Dorsolateral prefrontal cortex (tissue), 122 donors: ENCODE measurements at places on chromosomes 2 and 18. TPM values are rescaled to one million over a fixed set of nuclear protein-coding genes. Genes with fewer than 3 reads are reported as not detected.

RAMP1 gene
- 93.0 TPM for total RNA-seq

MOGAT1 gene
- 1.2 TPM for total RNA-seq

HTR2B gene
- total RNA-seq, result not detected

SERPINB12 gene
- total RNA-seq, result not detected

DDX1 gene
- 141 TPM for total RNA-seq

WNT10A gene
- 1.2 TPM for total RNA-seq

FKBP1B gene
- 31.7 TPM for total RNA-seq

ERFE gene
- 4.7 TPM for total RNA-seq

C2orf68 gene
- total RNA-seq, result 16.8 TPM

TTLL4 gene
- 36.8 TPM for total RNA-seq

EIPR1 gene
- 37.7 TPM for total RNA-seq

OTOF gene
- 1.9 TPM for total RNA-seq

HOXD4 gene
- total RNA-seq, result not detected

CFAP65 gene
- total RNA-seq, result 1.7 TPM

LNPK gene
- 51.7 TPM for total RNA-seq

SLC66A3 gene
- 6.9 TPM for total RNA-seq

POTEE gene
- not detected for total RNA-seq

GTF2A1L gene
- total RNA-seq, result not detected

RASGRP3 gene
- total RNA-seq, result 24.3 TPM

PCARE gene
- 0.59 TPM for total RNA-seq

PELI1 gene
- total RNA-seq, result 24.0 TPM

SCRN3 gene
- total RNA-seq, result 51.2 TPM

CXCR4 gene
- 13.6 TPM for total RNA-seq

PLEK gene
- total RNA-seq, result 5.3 TPM

GNAL gene
- 60.2 TPM for total RNA-seq

GPR155 gene
- 53.2 TPM for total RNA-seq

DNAJC5G gene
- 6.9 TPM for total RNA-seq

MERTK gene
- 23.8 TPM for total RNA-seq

TFPI gene
- 5.0 TPM for total RNA-seq

ZNF532 gene
- total RNA-seq, result 139 TPM

GLS gene
- total RNA-seq, result 308 TPM

SERPINB13 gene
- not detected for total RNA-seq

LRRTM1 gene
- 21.3 TPM for total RNA-seq

RFTN2 gene
- 143 TPM for total RNA-seq

UGT1A8 gene
- not detected for total RNA-seq

M1AP gene
- 1.7 TPM for total RNA-seq

TLX2 gene
- total RNA-seq, result 0.68 TPM

CNTNAP5 gene
- 56.0 TPM for total RNA-seq

GLI2 gene
- total RNA-seq, result 3.6 TPM

CCDC121 gene
- total RNA-seq, result 10.6 TPM

FEV gene
- total RNA-seq, result not detected

SH3RF3 gene
- total RNA-seq, result 10.9 TPM

PROC gene
- total RNA-seq, result not detected

EPC2 gene
- 48.6 TPM for total RNA-seq

COL4A3 gene
- 4.5 TPM for total RNA-seq
